Fibroblast of gingiva (primary cell): ENCODE measurements at places on chromosomes 1 and 21.

DNA sequence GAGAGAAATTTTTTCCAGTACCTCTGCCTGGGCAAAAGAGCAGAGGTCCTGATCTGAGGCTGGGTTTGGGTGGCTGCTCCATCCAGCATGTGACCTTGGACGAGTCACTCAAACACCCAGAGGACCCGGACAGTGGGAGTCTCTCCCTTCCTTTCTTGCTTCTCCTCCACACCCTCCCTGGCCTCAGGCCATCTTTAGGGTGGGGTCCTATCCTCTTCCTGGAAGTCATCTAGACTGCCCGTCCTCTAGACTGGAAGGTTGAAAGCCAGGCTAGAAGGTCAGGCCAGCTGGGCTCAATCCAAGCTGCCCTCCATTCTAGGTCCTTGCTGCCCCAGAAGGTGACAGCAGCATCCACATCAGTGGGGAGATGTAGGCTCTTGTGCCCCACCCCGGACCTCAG is 599.5 kb downstream of the MATN1 start:
- DNase-seq: no peak

DNA sequence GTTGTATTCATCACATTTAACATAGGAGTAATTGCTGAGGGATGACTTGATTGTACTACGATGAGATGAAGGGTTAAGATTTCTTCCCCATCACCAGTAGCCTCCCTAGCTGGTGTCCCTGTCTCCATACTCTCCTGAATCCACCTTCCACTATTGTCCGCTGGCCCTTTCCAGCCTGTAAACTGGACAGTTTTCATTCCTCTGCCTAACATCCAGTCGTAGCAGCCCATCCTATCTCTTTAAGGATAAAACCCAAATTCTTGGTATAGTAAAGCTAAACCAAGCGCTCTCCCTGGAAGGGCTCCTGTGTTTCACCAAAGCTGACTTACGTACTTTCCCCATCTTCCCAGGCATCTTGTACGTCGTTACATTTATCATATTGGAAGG is 670 bp downstream of the COX20 start:
- peak; percentile 25 for DNase-seq

DNA sequence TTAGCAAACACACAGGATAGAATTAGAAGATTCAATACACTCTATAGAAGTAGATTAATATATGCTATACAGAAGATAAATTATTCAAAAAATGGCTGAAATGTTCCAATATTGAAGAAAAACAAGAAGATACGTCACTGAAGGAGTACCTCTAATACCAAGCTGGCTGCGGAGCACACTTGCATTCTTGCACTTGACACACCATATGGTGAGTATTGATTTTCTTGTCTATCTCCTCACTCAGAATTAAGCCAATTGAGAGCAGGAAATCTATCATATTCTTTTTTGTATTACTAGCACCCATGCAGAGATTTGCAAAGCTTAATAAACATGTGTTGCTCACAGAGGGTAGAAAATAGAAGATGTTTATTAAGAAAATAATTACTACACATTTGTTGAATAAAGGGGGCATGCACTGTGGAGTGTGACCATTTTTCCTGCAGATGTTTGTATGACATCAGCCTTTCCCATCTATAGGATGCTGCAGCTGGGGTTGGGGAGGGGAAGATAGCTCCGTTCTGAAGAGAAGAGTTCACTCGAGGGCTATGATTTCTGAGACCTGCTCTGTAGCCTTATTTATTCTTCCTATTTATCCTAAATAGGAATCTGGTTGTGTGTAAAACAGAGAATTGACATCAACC is 318.1 kb downstream of the HHIPL2 start:
- DNase-seq: no peak

- peak; percentile 53 for DNase-seq
Observed at GRCh38 chr1:71587961-71588360, 507.1 kb upstream of the ZRANB2 start.

DNA sequence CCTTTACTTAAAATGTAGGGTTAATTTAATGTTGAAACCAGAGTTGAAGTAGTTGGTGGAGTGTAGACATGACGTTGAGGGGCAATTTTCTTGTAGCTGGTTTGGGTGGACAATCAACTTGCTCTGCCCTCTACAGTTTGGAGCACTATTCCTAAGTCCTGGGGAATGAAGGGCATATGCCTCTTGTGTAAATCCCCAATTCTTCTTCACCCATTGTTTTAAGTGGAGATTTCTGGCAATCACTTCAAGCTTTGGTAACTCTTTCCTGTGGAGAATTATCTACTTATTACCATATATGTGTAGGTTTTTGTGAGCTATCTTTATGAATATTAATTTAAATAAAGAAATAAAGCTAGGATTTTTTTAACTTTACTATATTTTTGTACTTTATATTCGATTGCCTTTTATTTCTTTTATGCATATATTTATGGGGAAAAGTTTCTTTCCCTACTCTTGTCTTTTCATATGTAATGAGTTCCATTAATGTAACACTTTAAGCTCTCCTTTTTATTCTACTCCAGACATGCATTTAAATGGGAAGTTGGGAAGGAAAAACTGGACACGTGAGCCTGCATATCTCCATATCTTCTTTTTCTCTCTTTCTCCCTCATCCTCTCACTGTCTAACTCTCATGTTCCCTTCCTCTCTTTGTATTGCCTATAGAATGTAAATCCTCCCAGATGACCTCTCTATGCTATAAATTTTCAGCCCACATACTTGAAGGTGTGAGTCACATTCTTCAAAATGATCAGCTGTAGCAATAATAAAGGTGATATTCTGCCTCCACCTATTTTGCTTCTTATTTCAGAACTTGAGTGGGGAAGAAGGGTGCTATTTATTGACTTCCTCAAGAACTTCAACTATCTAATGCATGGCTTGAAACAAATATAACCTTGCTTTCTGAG is 276.7 kb downstream of the PTPRC start:
- DNase-seq: no peak

GRCh38 chr1:149962039-149962647 is 25.5 kb upstream of the MTMR11 start:
- peak; percentile 77 for DNase-seq
